Muscle of arm (tissue), 14 donors: ENCODE measurements at places on chromosomes 2 and 18. TPM values are rescaled to one million over a fixed set of nuclear protein-coding genes. Genes with fewer than 3 reads are reported as not detected.

Gene CAPN13
- 0.26 TPM for polyA plus RNA-seq

DNA sequence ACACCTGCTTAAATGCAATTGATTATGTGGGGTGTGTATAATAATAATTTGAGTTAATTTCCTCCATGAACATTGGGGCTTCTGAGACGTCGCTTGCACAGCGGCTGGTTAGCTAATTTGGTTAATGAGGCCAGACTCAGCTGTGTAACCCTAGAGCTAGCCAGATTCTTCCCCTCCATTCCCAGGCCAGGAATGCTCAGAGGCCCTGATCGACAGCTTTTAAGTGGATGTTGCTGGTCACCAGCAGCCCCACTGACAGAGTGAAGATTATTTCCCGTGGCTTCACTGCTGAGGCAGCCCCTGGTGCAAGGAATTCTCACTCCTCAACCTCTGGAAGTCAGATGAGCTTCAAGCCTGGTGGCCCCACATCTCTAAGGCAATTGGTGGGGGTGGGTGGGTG is 12.4 kb upstream of the EPAS1 start:
- DNase-seq = no peak

Gene INPP5D
- 26.1 TPM for polyA plus RNA-seq

Gene ALPG
- polyA plus RNA-seq = not detected

Gene GALNT14
- polyA plus RNA-seq = 4.2 TPM
